ENCODE measurements at places on chromosomes 5 and 9. TPM values are rescaled to one million over a fixed set of nuclear protein-coding genes. Genes with fewer than 3 reads are reported as not detected.

The LCN12 gene
- 43.0 TPM for polyA plus RNA-seq

The PTAR1 gene
- 48.0 TPM for polyA plus RNA-seq

The ACSL6 gene
- 2.6 TPM for polyA plus RNA-seq

The CAMK2A gene
- 2.7 TPM for polyA plus RNA-seq

The COL15A1 gene
- polyA plus RNA-seq: 37.9 TPM

The APBA1 gene
- 17.8 TPM for polyA plus RNA-seq

The PCA3 gene
- polyA plus RNA-seq: 0.38 TPM

The SLC6A19 gene
- polyA plus RNA-seq: 35.4 TPM

The OTULINL gene
- polyA plus RNA-seq: 11.1 TPM

The PCDHA1 gene
- 0.07 TPM for polyA plus RNA-seq

The TMEM245 gene
- 78.0 TPM for polyA plus RNA-seq

The C5 gene
- polyA plus RNA-seq: 12.6 TPM

The KCNN2 gene
- 4.1 TPM for polyA plus RNA-seq

The ARHGEF37 gene
- 6.2 TPM for polyA plus RNA-seq

The SPOCK1 gene
- polyA plus RNA-seq: 9.1 TPM

The DRD1 gene
- polyA plus RNA-seq: not detected

The ROR2 gene
- 21.4 TPM for polyA plus RNA-seq

The BRD8 gene
- 86.8 TPM for polyA plus RNA-seq

The DND1 gene
- 0.21 TPM for polyA plus RNA-seq

The ZCCHC9 gene
- polyA plus RNA-seq: 41.0 TPM

The IFNA21 gene
- not detected for polyA plus RNA-seq

The GMCL2 gene
- not detected for polyA plus RNA-seq

The TSSK1B gene
- not detected for polyA plus RNA-seq

The CDH9 gene
- polyA plus RNA-seq: 7.6 TPM

The FEM1C gene
- 22.1 TPM for polyA plus RNA-seq

The SLC27A6 gene
- 1.3 TPM for polyA plus RNA-seq

The LCN1 gene
- polyA plus RNA-seq: not detected

The SH3GL2 gene
- 4.3 TPM for polyA plus RNA-seq

The SCGB3A2 gene
- 0.28 TPM for polyA plus RNA-seq

The ZNG1A gene
- 67.1 TPM for polyA plus RNA-seq

The EPB41L4B gene
- polyA plus RNA-seq: 13.9 TPM

The PCDH1 gene
- polyA plus RNA-seq: 29.1 TPM

The ARID3C gene
- 0.16 TPM for polyA plus RNA-seq

The PCDHGA10 gene
- polyA plus RNA-seq: 3.1 TPM

The LECT2 gene
- 1.9 TPM for polyA plus RNA-seq

The FCN2 gene
- not detected for polyA plus RNA-seq

The PDLIM4 gene
- polyA plus RNA-seq: 12.5 TPM

The RANBP17 gene
- polyA plus RNA-seq: 16.5 TPM

The SPINK7 gene
- not detected for polyA plus RNA-seq

The ARAP3 gene
- polyA plus RNA-seq: 25.9 TPM

The FTMT gene
- not detected for polyA plus RNA-seq

The GABBR2 gene
- polyA plus RNA-seq: 5.6 TPM

The CARD9 gene
- polyA plus RNA-seq: 3.0 TPM

The PCDHGC5 gene
- 0.23 TPM for polyA plus RNA-seq

The PFN3 gene
- 0.69 TPM for polyA plus RNA-seq

The PTPA gene
- 123 TPM for polyA plus RNA-seq

The CER1 gene
- 0.11 TPM for polyA plus RNA-seq

The FOXD4L3 gene
- not detected for polyA plus RNA-seq

The FGD3 gene
- 5.1 TPM for polyA plus RNA-seq

The TUSC1 gene
- 22.5 TPM for polyA plus RNA-seq

All from left renal cortex interstitium (tissue), 4 donors.